GDM1 (cell line): ENCODE measurements at places on chromosomes 12 and 14.

- no peak for DNase-seq
These were observed 177.3 kb downstream of the EMP1 start for GRCh38 chr12:13373803-13374202.

DNA sequence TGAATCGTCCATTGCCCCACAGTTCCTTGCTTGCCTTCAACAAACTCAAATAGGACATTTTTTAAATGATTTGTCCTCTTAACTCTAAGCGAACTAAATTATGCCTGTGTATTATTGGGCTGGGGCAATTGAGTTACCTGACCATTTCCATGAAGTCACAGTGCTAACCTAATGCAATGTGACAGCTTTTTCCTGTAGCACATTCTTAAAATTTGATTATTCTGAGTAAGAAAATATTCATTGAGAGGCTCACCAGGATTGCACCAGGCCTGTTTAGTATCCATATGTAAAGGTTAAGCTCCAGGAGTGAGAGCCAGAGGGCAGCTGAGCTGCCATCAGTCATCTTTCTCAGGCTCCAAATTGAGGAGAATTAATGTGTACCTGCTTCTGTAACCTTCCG is 90.9 kb downstream of the GPR65 start:
- DNase-seq, result no peak

DNA sequence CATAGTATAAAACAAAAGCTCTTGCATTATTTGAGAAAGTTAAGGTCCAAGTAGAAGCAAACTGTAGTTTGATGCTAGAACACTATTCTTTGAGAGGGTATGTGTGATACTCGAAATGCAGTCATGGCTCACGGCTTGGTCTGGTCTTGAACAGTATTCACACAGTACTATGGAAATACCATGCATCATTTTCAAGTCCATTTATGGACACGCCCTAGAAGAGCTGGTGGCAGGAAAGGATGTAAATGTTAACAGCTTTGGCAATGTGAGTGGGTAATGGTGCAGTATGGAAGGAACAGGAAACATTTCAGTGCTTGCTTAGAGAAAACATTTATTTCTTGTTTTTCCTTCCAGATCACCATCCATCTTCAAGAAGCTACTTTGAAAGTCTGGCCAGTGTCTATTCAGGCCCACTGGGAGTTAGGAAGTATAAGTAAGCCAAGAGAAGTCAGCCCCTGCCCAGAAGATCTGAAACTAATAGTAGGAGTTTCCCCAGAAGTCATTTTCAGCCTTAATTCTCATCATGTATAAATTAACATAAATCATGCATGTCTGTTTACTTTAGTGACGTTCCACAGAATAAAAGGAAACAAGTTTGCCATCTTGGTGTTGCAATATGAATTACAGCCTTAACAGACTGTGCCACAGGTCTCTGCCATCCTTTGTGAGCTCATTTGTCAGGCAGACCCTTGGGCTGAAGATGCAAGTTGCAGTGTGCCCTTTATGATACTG is 5.7 kb upstream of the AKAP5 start:
- no peak for DNase-seq

GRCh38 chr12:71142016-71142415 is 15.8 kb downstream of the TSPAN8 start:
- DNase-seq, result no peak

DNA sequence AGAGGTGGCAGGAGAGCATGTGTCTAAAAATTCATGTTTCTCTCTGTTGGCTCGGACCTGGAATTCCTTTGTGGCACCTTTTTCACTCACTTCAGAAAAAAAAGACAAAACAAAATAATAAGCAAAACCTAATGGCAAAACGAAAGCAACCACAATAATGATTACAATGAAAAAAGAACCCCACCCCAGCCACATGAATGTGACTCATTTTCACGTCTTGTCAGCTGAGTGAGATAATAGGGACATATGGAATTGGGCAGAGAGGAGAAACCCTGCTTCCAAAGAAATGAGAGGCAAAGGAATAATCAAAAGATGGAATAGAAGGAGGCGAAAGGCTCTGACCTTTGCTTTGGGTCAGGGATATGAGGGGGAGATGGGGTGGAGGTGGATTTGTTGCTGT is 143.4 kb downstream of the SLC8A3 start:
- DNase-seq, result no peak

- no peak for DNase-seq
These were observed 170.3 kb downstream of the CAPZA3 start for GRCh38 chr12:18908191-18908590.

GRCh38 chr14:68951035-68951797 is 27.9 kb downstream of the ACTN1 start:
- DNase-seq, result no peak

DNA sequence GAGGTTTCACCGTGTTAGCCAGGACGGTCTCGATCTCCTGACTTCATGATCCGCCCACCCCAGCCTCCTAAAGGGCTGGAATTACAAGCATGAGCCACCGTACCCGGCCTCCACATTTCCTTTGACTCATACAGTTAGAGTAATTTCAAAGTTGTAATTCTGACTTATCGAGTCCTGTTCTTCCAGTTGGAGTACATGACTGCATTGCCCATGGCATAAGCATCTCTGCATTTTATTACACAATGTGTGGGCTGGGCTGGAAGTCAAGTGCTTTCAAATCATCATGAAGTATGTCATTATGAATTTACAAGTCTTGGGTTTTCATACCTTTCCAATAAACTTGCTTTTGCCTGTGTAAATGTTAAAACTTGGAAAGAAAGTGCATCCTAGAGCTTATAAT is 1295.7 kb upstream of the FLRT2 start:
- no peak for DNase-seq

- no peak for DNase-seq
These were observed 117.8 kb downstream of the FIGNL2 start for GRCh38 chr12:51730745-51731144.
